ENCODE measurements at places on chromosomes 7 and 10.
A peak's percentile ranks its signal among the peaks of the same experiment; 100 is the strongest.

GRCh38 chr7:4889682-4890081 lies 6.2 kb upstream of the RADIL start:
- no peak for DNase-seq
- no peak overlapping the region for H3K27ac ChIP-seq
- H3K27me3 ChIP-seq, result no peaks in the 10 kb centered on the region

DNA sequence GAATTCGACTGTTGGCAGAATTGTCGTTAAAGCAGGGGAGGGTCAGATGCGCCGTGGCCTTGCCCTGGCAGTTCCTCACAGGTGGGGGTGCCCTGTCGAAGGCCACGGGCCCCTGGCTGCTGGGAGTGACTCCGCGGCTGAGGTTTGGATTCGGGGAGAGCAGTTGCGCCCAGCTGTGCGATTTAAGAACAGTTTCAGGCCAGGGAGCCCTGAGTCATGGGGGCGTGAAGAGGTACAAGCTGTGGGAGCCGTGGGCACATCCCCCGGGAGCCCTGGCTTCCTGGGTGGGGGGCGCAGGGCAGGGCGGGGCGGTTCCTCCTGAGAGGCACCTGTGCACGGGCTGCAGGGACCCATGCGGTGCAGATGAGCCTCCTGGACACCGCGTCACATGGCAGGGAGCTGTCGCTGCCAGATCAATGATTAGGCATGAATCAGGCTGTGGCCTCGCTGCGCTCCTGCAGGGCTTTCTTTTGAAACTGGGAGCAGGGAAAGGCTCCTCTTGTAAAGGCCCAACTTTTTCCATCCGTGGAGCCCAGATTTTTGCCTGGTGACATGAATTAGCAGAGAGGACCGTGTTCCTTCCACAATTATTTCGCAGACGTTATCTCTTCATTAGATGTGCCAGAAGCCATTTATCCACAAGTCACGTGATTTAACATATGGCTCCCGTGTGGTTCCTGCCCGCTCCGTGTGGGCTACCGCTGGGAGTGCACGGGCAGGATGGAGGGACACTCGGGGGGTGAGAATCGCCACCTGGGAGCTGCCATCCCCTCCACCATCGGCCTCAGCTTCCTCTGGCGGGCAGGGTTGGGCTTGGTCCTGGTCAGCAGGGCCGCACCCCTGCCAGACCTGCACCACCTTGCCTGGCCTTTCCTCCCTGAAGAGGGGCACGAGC lies 918 bp downstream of the PWWP2B start:
- H3K4me1 ChIP-seq, result no peaks in the 10 kb centered on the region
- no peaks in the 10 kb centered on the region for H3K36me3 ChIP-seq
- peak overlapping the region; percentile 94 for H3K4me3 ChIP-seq
- DNase-seq, result no peak
- H3K27me3 ChIP-seq, result no peaks in the 10 kb centered on the region

DNA sequence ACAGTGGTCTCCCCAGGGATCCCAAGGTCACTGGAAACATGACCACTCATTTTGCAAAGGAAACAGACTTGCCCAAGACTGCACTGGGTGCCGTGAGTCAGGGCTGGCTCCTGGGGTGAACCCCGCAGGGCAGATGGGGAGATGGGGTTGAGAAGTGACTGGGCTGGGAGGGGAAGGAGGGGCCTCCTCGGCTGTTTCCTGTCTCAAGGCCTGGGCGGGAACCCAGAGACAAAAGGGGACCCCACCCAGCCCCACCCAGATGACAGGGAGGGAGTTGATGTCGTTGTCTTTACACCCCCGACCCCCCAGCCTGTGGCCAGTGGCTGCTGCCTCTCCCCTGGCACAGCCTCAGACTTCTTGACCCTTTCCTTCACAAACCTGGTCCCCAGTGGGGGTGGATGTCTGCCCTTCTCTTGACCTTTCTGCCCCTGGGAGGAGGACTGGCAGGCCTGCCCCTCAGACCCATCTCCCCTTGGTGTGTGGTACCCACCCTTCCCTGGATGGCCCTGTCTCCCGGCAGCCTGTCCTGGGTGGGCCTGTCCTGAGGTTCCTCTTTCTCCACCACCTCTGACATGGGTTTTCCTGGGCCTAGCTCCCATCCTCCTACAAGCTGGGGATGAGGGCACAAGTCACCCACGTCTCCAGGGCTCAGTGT lies 1.4 kb downstream of the MYO1G start:
- no peak overlapping the region for H3K4me3 ChIP-seq
- H3K4me1 ChIP-seq, result peaks cover 15% of the 10 kb centered on the region
- H3K27ac ChIP-seq, result peak overlapping the region; percentile 9
- no peaks in the 10 kb centered on the region for H3K27me3 ChIP-seq
- peaks cover 9% of the 10 kb centered on the region for H3K36me3 ChIP-seq

- no peak overlapping the region for H3K4me3 ChIP-seq
- H3K36me3 ChIP-seq, result no peaks in the 10 kb centered on the region
- no peak for DNase-seq
These were observed 573.9 kb downstream of the GATA3 start for GRCh38 chr10:8628351-8628750.

DNA sequence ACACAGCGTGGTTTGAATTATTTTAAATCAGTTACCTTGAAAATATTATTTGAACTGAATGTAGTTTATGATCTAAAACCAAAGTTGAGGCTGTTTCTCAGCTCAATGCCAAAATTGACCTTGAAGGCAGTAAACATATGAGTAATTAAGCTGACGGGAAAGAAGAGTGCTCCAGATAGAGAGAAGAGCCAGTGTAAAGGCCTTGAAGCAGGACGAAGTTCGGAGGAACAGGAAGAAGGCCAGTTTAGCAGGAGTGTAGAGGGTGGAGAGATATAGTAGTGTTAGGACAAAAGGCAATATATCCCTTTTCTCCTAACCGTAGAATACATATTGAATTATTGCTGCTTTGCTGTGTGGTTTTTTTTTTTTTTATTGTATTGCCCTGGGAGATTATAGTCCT lies 63.2 kb downstream of the CYP51A1 start:
- no peak for DNase-seq
- peaks cover 29% of the 10 kb centered on the region for H3K36me3 ChIP-seq
- H3K27ac ChIP-seq, result no peak overlapping the region
- peaks cover 8% of the 10 kb centered on the region for H3K4me1 ChIP-seq

DNA sequence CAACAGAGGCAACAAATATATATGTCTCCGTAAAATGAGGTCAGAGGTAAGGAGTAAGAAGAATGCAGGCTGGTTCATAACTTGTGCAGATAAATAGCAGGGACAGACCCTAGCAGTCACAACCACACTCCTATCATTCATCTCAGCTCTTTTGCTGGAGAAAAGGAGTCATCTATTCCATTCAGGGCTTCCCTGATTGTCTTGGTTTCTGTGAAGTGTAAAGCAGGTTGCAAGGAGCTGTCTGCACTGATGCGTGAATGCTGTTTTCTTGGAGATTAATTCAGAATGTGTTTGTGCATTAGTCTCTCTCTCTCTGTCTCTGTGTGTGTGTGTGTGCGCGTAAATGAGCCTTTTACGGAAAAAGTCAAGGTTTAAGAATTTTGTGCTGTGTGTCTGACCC lies 643.3 kb upstream of the SORCS1 start:
- H3K27me3 ChIP-seq, result no peaks in the 10 kb centered on the region
- no peak for DNase-seq
- H3K36me3 ChIP-seq, result no peaks in the 10 kb centered on the region
- no peak overlapping the region for H3K4me3 ChIP-seq
- no peak overlapping the region for H3K27ac ChIP-seq

DNA sequence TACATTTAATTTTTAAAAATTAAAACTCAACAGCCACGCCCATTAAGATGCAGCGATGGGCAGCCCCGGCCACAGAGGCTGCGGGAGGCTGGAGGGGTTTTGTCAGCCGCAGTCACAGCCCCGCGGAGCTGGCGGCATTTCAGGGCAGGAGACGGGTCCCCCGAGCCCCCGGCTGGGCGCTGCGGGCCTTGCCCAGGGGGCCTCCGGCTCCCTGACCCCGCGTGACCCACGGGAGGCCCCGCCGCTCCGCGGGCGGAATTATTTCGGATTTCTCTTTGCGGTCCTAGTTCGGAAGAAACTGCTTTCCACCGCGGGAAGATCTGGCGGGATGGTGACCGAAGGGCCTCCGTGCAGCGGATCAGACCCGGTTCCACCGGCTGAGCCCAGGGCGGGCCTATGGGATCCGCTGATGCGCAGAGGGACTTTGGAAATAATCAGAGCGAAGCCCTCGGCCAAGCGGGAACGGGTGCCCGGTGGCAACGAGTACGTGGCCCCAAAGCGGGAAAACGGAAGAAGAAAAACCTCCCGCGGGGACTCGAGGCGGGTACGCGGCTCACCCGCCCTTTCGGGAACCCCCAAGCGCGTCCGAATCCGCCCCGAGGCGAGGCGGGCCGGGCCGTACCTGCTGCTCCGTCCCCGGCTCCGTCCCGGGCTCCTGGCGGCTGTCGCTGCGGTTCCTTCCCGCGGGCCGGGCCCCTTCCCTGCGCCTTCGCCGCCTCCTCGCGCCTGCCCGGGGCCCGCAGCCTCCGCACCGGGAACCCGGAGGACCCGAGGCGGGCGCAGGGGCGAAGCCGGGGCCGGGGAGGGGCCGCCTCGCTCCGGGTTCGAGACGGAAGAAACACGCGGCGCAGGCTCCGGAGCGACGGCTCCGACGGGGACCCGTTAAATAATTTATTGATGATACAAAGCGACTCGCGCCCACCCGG lies 1.7 kb downstream of the NKX6-2 start:
- no peak for DNase-seq
- H3K36me3 ChIP-seq, result no peaks in the 10 kb centered on the region
- H3K4me1 ChIP-seq, result no peaks in the 10 kb centered on the region

- no peaks in the 10 kb centered on the region for H3K36me3 ChIP-seq
- DNase-seq, result no peak
- no peaks in the 10 kb centered on the region for H3K27me3 ChIP-seq
- H3K4me1 ChIP-seq, result peaks cover 25% of the 10 kb centered on the region
- peak overlapping the region; percentile 50 for H3K4me3 ChIP-seq
These were observed 524 bp upstream of the PRXL2A start for GRCh38 chr10:80407812-80408241.

DNA sequence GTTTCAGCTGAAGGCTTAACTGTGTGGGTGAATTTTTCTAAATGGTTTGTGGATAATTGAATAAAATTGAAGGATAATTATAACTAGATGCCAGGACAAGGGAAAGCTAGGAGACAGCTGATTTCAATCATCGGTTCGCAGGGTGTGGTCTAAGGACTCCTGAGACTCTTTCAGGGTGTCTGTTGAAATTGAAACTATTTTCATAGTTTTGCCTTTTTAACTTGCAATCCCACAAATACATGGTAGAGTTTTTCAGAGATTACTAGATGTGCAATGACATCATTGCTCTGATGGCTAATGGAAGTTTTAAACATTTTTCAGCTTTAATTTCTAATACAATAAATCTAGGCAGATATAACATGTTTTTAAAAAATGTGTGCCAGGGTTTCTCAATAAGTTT lies 18.5 kb downstream of the TRUB1 start:
- H3K27me3 ChIP-seq, result no peaks in the 10 kb centered on the region
- H3K4me3 ChIP-seq, result no peak overlapping the region
- no peak for DNase-seq
- H3K27ac ChIP-seq, result no peak overlapping the region

- no peaks in the 10 kb centered on the region for H3K4me1 ChIP-seq
- no peak for DNase-seq
- H3K4me3 ChIP-seq, result no peak overlapping the region
These were observed 112.1 kb downstream of the LMBR1 start for GRCh38 chr7:156780724-156781455.

- H3K4me1 ChIP-seq, result no peaks in the 10 kb centered on the region
- no peak overlapping the region for H3K27ac ChIP-seq
- no peak overlapping the region for H3K4me3 ChIP-seq
These were observed 37.3 kb downstream of the ACADSB start for GRCh38 chr10:123045961-123046731.

DNA sequence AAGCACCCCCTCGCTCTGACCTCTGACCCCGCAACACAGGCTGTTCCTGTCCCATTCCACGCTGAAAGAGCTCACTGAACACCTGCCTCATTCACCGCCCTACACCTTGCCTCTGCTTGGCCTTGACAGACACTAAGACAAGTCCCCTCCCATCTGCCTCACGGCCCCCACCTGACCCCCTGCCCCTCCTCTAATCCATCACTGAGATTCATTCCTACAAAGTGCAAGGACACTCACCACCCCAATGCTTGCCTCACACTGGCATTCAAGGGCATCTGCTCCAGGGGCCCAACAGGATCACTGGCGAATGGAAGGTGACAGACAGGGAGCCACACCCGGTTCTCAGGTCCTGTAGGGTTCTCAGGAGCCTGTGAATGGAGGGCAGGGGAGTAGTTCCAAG lies 68.1 kb upstream of the NANOS1 start:
- H3K4me3 ChIP-seq, result no peak overlapping the region
- H3K27ac ChIP-seq, result no peak overlapping the region
- no peak for DNase-seq
